Activated CD4-positive, CD25-positive, alpha-beta regulatory T cell (primary cell): ENCODE measurements at places on chromosomes 5 and 9.

DNA sequence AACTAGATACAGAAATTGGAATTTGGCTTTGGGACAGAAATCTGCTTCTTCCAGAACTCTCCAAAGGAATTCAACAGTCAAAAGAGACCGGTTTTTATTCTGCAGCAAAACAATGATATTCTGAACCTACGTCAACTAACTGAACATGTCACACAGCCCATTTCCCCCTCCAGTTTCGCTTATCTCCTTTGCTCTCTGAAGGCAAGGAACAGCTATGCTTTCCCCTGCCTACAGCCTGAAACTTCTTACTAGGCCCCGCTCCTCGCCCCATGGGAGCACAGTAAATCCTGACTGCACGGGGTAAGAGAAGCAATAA, 488 bp downstream of the SKIC3 start:
- no peak for DNase-seq

GRCh38 chr9:96493757-96494156, 43.8 kb downstream of the HABP4 start:
- DNase-seq, result no peak

DNA sequence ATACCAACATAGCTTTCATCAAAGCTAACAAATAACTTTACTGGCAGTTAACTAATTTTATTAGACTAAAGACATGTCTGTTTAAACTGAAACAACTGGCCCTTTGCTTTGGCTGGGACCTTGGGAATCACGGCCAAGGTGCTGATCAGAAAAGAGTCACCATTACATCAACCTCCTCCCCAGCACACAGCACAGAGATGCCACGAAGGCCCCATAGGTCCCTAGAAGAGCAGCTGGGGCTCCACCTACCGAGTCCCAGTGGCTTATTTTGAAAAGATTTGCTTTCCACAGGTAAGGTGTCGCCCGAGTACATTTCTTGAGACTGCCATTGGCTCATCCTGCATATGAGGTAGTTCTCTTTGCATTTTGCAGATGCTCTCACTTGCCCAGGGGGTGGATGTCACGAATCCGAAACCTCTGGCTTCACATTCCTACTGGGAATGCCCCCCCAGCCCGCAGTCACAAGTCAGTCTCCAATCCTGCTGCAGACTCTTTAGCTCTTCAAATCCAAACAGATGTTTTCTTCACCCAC, 18.8 kb upstream of the HSD17B3 start:
- no peak for DNase-seq

DNA sequence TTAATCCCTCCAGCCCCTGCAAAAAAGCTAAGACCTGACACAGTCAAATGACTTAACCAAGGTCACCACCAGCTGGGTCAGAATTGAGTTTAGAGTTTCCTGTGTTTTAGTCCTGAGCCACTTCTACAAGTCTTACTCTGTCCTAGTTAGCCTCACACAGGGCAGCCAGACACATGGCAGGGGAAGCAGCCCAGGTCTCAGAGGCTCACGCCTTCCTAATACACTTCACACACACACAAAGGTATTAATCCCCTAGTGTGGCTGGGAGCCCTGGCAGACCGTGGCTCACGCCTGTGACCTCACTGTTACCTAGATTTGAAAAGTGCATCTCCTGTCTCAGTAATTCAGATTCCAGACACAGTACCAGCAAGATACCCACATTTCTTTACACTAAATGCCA, 77.4 kb upstream of the WWC1 start:
- DNase-seq, result no peak

DNA sequence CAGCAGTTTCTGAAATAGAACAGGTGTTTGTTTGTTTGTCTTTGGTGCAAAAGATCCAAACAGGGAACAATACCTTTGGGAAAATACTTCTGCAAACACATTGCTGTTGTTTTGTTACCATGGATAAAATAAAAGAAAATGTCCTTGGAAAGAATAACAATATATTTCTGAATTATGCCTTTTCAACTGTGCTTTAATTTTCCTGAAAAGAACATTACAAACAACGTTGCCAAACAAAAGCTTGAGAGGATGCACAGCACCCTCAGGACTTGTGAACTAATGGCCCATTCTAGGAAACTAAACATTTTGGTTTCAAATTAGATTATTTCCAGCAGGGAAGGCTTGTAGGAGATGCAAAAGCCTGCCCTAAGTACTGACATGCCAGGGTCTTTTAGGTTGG, 967.2 kb downstream of the TLE4 start:
- no peak for DNase-seq

- DNase-seq, result no peak
Measured at GRCh38 chr9:33161589-33162132, 5.5 kb downstream of the B4GALT1 start.

DNA sequence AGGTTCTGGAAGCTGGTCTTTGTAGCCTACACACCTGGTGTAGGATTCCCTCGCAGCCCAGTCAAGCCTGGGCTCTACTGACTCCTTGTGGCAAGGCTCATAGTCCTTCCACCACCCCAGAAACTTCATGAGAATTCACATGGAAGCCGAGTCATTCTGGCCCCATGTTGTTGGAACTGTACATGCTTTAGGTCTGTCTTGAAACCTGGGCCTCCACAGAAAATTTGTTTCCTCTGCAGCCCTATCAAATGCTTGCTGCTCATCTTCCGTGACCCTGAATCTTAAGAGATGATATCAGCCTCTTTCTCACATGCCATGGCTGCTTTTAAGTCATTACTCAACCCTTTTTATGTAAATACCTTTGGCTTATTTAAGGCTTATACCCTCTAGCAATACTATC, 113.4 kb upstream of the GRHPR start:
- no peak for DNase-seq

DNA sequence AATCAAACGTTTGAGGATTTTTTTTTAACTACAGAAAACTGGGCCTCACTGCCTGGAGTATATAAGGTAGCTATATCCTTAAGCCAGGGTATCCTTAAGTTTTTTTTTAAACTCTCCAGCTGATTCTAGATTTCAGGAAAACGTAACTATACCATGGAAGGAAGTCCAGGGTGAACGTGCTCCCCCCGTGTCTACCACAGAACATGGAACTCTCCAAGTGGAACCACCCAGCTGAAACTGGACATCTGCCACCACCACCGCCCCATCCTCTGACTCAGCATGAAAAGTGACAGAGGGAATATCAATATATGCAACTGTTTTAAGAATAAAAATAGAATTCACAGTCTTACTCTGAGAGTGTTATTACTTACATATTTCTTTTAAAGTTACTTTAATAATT, 61.3 kb downstream of the DROSHA start:
- no peak for DNase-seq

DNA sequence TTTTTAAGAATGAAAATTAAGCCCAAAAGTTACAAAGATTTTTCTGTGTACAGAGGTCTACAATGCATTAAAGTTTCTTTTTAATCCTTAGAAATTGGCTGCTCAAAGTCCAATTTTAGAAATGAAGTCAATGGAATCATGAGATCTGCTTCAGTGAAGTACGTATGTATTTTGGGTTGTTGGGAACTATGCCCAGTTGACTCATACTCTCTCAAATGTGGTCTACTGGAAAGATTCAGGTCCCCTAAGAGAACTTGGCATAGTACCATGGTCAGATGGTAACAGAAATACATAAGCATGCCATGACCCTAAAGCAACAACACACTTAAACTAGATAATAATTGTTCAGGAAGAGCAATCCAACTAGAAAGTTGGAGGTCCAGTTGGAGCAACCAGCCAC, 23.0 kb downstream of the FBLL1 start:
- DNase-seq, result no peak

DNA sequence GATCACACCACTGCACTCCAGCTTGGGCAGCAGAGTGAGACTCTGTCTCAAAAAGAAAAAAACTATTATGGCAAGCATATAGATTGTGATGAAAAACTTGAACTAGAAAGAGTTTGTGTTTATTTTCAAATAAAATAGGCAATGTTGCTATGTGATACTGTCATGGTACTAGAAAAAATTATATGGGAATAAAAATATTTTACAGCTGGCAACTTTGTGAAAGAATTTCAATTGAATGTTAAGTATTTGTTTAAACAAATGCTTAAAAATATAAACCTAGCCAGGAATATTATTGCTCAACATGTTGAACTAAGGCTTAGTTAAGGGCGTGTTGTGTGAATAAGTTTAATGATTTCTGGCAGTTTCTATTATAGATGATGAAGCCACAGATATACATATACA, 31.7 kb downstream of the HSDL2 start:
- DNase-seq, result no peak

- DNase-seq, result no peak
Measured at GRCh38 chr5:143080982-143081381, 310.8 kb downstream of the ARHGAP26 start.

- no peak for DNase-seq
Measured at GRCh38 chr9:68981789-68982188, 32.1 kb downstream of the PRKACG start.

GRCh38 chr9:34956648-34957047, 1.4 kb upstream of the PHF24 start:
- no peak for DNase-seq

- no peak for DNase-seq
Measured at GRCh38 chr5:155728857-155729683, 597.9 kb upstream of the SGCD start.

GRCh38 chr5:36389245-36389644, 87.5 kb upstream of the RANBP3L start:
- no peak for DNase-seq

DNA sequence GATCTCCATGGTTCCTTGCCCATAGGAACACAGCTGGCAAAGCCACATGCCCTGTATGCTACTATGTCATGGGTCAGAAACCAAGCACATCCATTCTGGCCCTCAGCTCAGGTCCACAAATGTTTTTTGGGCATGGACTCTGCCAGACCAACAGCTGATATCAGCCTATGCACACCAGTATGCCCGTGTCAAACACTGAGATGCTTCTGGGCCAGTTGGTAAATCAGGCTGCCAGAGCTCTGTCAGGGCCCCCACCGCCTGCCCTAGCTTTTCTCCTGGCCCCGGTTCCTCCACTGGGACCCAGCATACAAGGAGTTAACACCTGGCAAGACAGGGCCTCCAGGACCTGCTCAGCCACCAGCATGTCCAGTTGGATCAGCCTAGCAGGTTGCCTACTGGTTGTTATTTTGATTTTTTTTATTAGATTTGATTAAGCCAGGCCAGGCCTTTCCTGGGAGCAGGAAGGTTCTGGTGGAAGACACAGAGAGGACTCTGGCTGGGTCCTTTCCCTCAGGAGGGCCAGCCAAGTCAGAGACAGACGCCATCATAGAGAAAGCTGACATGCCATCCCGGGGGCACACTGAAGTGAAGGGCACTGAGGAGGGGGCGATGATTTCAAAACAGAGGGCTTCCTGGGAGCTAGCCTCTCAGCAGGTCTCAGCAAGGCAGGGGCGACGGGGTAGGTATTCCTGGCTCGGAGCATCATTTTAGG, 65.8 kb downstream of the TSTD2 start:
- no peak for DNase-seq

GRCh38 chr5:66438696-66439095, 157.5 kb upstream of the MAST4 start:
- DNase-seq, result no peak

DNA sequence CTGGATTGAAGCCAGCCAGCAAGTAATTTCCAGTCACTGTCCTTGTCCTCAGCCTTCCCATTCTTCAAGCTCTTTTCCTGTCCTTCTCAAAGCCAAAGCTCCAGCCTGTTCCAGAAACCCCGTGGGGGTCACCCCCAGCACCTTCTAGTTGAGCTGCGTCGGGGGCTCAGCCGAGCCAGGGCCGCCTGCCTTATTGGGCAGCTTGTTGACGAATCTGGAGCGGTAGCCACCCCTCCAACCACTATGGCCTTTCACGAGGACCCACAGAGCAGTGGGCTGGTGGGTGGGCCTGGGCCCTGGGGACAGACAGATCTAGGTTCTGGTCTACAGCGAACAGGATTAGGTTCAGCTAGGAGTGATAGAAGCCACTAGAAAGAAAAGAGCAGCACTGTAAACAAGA, 47.3 kb downstream of the TSPAN17 start:
- DNase-seq, result no peak

GRCh38 chr5:107652839-107653607, 17.7 kb downstream of the EFNA5 start:
- DNase-seq, result no peak

- no peak for DNase-seq
Measured at GRCh38 chr9:107488375-107489143, 1.0 kb downstream of the KLF4 start.

DNA sequence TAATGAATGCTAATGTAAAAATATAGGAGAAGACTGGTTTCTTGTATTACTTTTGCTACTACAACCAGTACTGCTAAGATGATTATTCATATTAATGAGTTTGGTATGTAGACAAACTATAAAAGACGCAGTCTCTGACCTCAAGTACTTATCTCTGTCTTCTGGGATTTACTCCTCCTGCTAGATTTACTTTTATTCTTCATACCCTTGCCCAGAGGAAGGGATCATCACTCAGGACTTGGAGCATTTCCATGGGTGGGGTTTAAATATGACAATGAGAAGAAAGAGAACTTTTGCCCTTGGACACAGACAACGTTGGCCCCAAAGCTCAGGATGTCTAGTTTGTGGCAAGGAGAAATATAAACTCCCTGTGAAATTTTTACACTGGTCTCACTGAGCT, 126.1 kb downstream of the BNC2 start:
- no peak for DNase-seq

- DNase-seq, result no peak
Measured at GRCh38 chr9:76595645-76596044, 136.7 kb downstream of the GCNT1 start.

DNA sequence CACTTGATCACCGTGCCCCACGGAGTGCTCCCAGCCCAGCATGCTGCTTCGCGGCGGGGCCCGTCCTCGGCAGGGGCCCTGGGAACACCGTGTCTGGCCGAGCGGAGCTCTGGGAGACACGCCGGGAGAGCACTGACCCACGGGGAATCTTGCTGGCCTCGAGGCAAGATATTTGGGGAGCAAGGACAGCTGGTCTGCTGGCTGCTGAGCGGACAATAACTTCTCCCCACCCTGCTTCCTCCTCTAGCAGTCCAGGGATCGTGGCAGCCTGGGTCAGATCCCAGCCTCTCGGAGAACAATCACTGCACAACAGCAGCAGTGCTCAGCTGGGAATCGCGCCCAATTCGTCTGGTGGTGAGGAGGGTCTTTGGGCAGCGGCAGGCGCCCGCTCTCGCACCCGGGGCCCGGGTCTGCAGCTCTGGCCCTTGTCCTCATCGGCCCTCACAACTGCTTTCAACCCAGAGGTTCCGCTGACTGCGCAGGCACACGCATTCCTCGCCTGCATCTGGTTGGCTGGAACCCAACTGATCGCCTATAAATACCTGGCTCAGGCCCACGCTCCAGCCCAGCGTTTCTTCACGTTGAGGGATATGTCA, 43.4 kb downstream of the DBH start:
- no peak for DNase-seq

GRCh38 chr9:131432597-131433301, 38.9 kb downstream of the PRRC2B start:
- no peak for DNase-seq

- no peak for DNase-seq
Measured at GRCh38 chr9:5851445-5851844, 18.5 kb upstream of the ERMP1 start.

GRCh38 chr5:176535101-176535663, 2.0 kb downstream of the RNF44 start:
- DNase-seq, result no peak

GRCh38 chr5:96986450-96986849, 50.6 kb downstream of the LNPEP start:
- DNase-seq, result no peak

- no peak for DNase-seq
Measured at GRCh38 chr5:112857866-112858265, 3.2 kb upstream of the SRP19 start.

GRCh38 chr9:69093471-69094103, 58.0 kb downstream of the FXN start:
- no peak for DNase-seq
